ENCODE measurements at places on chromosomes 6 and 20.

DNA sequence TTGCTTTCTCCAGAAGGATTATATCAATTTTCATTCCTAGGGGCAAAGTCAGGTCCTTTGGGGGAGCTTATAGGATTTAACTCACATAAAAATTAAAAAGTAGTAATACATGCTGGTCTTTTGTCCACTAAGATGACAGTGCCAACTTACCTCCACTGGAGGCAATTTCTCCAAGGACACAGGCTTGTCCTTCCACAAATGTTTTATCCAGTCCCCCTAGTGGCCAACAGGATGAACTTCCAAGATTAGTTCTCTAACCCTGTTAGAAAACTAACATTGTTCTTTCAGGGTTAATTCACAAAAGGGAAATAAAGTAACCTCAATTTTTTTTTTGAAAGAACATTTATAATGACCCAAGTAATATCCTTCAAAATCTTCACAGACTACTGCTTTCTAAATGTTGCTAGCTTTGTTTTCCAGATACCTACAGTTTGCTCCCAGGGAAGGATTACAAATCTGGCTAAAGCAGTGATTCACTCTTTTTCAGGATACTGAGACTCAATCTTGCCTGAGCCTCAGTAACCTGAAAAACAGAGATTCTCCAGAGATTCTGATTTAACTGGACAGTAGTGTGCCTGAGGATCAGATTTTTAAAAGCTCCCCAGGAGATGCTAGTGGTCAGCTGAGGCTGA lies 31.7 kb upstream of the UBR2 start:
- DNase-seq: no peak

GRCh38 chr20:38164624-38165088 lies 414 bp downstream of the TGM2 start:
- DNase-seq: no peak

- DNase-seq: no peak
These were observed 15.0 kb upstream of the RIN2 start for GRCh38 chr20:19742974-19743639.

DNA sequence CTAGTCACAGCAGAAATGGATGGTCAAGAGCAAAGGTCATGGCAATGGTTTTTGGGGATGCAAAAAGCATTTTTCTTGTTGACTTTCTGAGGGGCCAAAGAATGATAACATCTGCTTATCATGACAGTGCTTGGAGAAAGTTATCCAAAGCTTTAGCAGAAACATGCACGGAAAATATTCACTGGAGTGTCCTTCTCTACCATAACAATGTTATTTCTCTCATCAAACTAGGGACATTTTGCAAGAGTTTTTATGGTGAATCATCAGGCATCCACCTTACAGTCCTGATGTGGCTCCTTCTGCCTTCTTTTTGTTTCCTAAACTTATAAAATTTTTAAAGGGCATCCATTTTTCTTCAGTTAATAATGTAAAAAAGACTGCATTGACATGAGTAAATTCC lies 302.3 kb downstream of the HIVEP2 start:
- no peak for DNase-seq

DNA sequence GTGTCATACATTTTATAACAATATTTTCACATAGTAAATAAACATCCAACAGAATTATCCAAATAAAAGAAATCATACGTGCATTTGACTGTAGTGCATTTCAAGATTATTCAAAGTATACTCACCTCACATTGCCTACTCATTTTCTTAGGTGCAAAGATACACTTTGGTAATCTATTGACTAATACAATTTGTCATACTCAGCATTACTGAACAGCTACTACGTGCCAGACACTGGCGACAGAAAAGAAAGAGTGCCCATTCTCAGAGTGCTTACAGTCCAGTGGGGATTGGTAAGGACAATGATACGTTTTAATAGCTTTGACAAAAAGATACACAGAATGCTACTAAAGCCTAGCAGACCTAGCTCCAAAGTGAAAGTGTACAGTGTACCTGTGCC lies 42.0 kb downstream of the FBXL4 start:
- no peak for DNase-seq

GRCh38 chr6:129902681-129903080 lies 41.6 kb upstream of the TMEM244 start:
- no peak for DNase-seq

DNA sequence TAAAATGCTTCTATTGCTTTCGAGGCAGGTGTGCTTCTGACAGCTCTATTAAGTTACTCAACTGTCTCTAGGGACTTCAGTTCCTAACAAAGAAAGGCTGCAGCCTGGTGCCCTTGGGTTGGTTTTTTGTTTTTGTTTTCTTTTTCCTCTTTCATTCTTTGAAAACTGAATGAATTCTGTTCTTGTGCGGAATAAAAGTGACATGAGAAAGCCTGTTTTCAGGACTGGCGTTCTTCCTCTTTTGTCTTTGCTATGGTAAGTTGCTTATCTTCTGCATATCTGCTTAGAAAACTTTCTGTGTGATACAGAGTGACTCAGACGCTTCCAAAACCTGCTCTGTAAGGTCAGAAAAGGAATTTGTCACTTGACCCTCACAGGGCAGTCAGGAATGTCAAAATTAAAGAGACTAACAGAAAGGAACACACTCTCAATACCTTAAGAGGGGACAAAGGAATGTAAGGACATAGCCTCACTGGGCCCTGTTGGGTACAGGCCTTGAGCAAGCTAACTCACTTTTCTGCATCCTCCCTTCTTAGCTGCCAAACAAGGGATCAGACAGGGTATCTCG lies 56.2 kb upstream of the NHSL1 start:
- DNase-seq: no peak

- DNase-seq: no peak
These were observed 159.6 kb downstream of the BACH2 start for GRCh38 chr6:90136837-90137568.

DNA sequence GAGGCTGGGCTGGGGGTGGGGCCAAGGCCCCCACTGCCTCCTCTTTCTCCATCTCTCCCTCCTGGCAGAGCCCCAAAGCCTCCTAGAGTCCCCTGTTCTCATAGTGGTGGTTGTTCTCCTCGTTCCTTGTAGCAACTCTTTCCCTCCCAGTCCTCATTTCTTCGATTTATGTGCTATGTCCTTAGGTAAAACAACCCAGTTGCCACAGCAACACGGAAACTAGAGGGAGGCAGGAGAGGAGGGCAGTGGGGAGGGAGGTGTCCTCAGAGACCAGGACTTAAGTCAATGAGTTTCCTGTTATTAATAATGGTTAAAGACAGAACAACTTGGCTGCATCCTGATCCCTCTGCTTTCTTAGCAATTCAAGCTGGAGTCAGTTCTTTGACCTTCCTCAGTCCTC lies 161.0 kb downstream of the INSM1 start:
- no peak for DNase-seq

DNA sequence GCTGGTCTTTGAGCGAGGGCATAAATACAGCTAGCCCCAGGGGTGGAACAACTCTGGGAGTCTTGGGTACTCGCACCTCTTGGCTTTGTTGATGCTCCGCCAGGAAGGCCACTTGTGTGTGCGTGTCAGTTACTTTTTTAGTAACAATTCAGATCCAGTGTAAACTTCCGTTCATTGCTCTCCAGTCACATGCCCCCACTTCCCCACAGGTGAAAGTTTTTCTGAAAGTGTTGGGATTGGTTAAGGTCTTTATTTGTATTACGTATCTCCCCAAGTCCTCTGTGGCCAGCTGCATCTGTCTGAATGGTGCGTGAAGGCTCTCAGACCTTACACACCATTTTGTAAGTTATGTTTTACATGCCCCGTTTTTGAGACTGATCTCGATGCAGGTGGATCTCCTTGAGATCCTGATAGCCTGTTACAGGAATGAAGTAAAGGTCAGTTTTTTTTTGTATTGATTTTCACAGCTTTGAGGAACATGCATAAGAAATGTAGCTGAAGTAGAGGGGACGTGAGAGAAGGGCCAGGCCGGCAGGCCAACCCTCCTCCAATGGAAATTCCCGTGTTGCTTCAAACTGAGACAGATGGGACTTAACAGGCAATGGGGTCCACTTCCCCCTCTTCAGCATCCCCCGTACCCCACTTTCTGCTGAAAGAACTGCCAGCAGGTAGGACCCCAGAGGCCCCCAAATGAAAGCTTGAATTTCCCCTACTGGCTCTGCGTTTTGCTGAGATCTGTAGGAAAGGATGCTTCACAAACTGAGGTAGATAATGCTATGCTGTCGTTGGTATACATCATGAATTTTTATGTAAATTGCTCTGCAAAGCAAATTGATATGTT lies 19.2 kb downstream of the IRF4 start:
- no peak for DNase-seq

DNA sequence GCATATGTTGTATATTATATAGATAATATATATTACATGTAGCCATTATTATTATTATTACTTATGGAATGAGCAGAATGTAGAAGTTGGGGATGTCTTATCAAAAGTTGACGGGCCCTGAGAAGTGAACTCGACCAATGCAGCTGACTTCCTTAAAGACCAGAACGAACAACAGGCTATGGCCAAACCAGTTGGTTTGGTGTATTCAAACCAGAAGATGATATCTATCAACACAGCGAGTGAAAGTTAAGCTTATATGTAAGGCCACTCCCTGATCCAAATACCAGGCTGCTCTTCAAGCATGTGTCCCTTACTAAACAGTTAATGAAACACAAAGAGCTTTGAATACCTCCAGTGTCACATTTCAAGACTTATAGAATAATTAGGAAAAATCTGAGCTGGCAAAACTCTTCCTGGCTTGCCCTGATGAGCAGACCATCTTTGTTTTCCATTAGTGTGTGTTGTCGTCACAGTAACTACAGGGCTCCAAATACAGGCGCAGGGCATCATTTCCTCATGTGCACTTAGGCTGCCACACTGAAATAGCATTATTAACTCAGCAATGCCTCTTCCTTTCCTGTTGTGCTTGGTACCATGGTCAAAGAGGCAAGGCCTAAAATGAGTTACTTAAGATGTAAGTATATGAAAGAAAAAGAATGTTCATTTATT lies 6.6 kb downstream of the FILIP1 start:
- DNase-seq: no peak

DNA sequence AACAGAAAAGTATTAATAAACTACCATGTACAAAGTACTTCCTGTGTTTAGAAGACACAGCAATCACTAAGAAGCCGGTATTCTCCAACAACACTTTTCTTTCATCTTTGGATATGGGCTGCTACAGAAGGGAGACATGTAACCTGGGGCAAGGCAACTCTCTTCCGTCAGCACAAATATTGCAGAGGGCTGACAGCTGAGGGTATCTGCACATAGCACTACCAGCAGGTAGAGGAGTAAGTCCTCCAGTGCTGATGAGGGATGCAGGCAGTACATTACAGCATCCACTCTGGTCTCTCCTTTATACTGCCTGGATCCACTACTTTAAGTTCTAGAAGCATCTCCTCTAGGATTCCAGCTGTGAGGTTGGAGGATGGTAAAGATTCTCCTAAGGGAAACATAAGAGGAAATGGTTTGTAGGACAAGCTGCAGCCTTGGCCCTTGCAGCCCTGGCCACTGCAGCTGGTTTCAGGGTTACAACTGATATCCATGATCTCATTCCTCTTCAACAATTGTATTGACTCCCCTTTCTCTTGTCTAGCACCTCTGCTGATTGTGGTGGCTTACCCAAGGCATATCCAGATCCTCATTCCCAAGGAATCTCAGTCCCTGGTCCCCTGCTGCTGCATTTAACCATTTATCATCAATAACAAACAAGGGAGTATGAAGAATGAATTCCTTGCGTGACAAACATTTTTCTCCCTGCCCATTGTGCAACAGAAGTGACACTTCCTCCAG lies 110.7 kb upstream of the ADGRF1 start:
- DNase-seq: no peak

- DNase-seq: no peak
These were observed 103.3 kb downstream of the TNFAIP3 start for GRCh38 chr6:137970368-137970767.

DNA sequence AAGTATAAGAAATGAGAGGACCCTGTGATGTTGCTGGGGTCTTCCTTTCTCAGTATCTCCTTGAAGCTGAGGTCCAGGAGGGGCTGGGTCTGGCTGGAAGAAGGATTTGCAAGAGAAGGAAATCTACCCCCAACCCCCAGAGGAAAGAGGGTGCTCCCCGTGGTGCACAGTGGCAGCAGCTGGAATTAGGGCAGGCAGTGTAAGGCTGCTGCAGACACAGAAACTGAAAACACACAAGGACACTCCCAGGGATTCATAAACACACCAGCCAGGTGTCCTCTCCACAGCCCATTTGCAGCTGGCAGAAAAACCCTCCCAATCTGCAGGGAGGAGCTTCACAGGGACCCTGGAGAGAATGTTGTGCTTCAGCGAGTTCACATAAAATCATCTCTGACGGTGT lies 297.2 kb downstream of the CDH26 start:
- DNase-seq: no peak

- no peak for DNase-seq
These were observed 122.3 kb downstream of the CEBPB start for GRCh38 chr20:50312682-50313521.

All from T-helper 9 cell (primary cell).